ENCODE measurements at places on chromosomes 1 and 21.

DNA sequence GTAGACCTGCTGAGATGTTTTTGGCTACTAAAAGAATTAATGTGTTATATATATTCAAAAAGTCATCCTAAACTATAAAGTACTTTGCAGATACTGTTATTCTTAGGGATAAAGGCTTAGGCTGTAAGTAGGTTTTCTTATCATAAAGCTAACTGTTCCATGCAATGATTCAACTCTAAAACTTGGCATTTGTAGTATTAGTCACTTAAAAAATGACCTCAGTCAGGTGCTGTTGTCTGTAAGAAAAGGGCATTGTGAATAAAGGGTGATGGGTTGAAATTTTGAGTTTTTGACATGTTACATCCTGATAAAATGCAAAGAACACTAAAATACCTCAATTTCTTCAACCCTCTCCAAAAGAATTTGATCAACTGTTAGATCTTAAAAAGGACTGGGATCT lies 32.9 kb downstream of the ADCY10 start:
- DNase-seq, result no peak

DNA sequence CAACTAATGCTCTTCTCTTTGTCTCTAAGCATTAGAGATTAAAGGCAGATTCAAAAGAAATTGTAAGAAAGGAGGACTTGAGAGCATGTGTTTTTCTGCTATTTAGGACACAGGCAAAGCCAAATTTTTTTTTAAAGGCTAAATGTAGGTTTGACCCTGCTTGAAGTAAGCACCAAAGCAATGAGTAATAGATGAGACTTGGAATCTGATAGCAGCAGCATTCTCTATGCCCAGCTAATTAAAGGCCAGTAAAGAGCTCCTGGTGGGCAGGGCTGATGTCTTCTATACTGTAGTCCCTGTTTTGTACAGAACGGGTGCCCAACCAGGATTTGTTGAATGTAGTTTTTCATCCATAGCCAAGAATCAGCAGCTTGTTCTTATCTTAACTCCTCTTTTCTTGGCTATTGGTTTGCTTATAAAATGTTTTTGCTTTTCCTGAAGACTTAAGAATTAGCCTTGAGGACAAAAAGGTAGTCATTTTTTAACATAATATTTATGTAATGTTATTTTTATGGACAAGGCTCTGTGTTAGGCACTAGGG lies 179.6 kb downstream of the LMO4 start:
- DNase-seq, result no peak

DNA sequence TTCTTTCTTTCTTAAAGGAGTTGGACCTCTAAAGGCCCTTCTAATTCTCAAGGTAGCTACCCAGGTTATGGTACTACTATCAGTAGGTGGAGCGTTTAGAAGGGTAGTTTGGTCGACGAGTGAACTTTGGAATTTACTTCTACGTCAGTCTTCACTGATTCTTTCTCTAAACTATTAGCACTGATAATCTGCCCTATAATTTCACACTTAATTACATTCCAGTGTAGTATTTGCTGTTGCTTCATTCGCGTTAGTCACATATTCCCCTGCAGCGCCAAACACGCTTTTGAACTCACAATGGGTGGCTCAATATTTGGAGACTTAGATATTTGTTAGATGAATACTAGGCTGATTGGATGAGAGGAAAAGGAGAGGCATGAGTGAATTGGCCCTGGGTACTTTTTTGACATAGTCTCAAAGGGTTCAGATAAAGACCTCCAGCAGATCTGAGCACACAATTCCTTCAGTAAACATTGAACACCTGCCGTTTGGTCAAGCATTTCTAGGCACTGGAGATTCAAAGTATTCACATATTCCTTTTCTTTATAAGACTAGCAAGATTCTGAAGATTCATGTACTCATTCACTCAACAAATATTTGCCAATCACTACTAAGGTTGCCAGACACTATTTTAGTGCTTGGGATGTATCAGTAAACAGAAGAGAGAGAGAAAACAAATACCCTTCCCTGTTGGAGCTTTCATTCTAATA lies 929 bp upstream of the FOXJ3 start:
- no peak for DNase-seq

- no peak for DNase-seq
These were observed 265.5 kb downstream of the GRIK1 start for GRCh38 chr21:29674343-29674742.

DNA sequence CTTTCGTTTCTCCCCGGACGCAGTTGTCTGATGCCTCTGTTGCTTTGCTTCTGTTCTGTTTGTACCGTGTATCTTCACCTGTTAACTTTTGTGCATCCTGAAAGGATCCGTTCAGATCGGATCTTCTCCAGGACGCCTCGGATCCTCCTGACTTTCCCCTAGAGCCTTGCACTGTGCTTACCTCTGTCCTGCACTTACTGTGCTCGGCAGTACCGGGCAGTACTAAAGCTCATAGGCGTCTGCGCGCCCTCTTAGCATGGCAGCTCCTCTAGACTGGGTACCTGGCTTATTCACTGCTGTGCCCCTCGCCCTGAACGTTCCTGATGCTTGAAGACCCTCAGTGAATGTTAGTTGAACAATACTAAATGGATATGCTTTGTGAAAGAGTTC lies 934 bp downstream of the SCP2 start:
- peak; percentile 21 for DNase-seq

GRCh38 chr1:109091839-109092193 lies 1.3 kb downstream of the TMEM167B start:
- DNase-seq, result peak; percentile 17

- DNase-seq, result no peak
These were observed 372.5 kb upstream of the ST6GALNAC5 start for GRCh38 chr1:76494807-76495206.

GRCh38 chr1:218382261-218382660 lies 37.1 kb downstream of the TGFB2 start:
- DNase-seq, result no peak

GRCh38 chr21:34242973-34243372 lies 120.8 kb upstream of the KCNE2 start:
- no peak for DNase-seq

DNA sequence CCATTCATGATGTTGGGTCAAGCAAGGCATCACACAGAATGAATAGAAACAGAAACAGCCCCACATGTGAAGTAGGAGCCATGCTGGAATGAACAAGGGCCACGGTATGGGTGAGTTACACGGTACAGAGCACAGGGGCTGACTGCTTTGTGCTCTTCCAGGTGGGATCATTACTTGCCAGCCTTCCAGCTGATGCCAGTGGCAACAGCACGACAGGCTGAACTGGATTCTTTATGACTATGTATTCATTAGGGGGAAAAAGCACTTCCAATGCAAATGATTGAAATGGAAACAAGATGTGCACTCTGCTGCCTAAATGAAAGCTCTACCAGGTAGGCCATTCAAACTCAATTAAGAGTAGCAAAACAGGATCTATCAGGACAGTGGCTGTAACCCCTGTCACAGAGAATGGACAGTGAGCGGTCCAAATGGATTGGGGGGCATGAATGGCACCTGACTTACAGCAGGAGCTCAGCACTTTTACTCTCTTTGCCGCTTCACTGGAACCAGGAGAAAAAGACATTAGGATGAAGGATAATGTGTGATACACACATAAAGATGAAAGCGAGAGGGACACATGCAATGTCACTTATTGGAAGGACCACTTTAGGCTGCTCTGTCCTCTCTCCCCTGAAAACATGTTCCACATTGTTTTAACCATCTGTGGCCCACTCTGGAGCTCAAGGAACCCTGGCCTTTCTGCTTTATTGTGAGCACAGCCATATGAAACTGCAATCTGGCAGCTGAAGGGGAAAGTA lies 23.4 kb upstream of the IRF2BP2 start:
- no peak for DNase-seq

DNA sequence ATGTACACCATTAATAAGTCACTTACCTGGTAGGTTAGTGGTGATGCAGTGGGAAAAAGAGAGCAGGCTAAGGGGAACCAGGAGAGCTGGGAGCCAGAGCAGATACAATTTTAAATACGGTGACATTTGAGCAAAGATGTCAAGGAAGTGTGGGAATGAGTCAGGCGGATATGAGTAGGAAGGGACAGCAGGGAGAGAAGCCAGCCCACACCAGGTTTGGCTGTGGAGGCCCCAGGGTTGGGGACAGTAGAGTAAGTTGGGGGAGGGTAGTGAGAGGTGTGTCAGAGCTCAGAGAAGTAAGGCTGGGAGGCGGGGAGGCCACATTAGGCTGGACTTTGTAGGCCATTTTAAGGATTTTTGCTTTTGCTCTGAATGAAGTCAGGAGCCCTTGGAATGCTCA lies 482.0 kb downstream of the DISC1 start:
- DNase-seq, result no peak

DNA sequence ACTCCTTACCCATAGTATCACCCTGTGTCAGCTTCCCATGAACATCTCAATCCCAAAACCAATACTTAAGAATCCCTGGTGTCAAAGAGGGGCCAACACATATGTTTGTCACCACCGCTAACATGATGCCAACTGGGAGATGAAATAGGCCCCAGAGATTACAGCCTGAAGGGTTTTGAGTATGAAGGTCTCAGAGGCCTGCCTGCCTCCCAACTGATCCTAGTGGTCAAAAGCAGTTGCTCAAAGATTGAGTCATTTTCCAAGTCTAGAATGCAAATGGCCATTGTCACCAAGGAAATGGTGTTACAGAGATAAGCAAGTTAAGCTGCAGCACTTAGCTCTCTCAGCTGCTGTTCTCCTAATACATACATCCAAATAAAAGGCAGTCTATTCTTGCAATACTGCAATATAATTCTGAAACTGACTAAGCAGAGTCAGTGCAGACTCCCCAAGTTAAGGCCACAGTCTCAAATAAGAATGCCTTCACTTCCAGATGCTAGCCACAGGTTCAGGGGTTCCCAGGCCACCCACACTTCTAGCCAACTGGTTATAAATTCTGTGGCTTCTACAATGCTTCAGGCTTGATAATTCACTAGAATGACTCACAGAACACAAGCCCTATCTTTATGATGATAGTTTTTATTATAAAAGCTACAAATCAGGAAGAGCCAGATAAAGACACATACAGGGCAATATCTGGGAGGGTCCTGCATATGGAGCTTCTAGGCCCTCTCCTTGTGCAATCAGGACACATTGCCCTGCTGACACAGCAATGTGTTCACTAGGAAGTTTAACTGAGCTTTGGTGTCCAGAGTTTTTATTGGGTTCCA lies 18.7 kb downstream of the DUSP10 start:
- no peak for DNase-seq

DNA sequence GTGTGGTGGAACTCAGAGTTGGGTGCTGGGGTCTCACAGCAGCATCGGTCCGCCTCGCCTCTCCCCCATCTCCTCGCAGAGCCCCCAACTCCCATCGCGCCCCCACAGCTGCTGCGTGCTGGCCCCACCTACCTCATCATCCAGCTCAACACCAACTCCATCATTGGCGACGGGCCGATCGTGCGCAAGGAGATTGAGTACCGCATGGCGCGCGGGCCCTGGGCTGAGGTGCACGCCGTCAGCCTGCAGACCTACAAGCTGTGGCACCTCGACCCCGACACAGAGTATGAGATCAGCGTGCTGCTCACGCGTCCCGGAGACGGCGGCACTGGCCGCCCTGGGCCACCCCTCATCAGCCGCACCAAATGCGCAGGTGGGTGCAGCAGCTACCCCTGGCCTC lies 24.2 kb downstream of the PTPRU start:
- no peak for DNase-seq

GRCh38 chr1:116165572-116165971 lies 54.4 kb downstream of the MAB21L3 start:
- DNase-seq, result no peak

DNA sequence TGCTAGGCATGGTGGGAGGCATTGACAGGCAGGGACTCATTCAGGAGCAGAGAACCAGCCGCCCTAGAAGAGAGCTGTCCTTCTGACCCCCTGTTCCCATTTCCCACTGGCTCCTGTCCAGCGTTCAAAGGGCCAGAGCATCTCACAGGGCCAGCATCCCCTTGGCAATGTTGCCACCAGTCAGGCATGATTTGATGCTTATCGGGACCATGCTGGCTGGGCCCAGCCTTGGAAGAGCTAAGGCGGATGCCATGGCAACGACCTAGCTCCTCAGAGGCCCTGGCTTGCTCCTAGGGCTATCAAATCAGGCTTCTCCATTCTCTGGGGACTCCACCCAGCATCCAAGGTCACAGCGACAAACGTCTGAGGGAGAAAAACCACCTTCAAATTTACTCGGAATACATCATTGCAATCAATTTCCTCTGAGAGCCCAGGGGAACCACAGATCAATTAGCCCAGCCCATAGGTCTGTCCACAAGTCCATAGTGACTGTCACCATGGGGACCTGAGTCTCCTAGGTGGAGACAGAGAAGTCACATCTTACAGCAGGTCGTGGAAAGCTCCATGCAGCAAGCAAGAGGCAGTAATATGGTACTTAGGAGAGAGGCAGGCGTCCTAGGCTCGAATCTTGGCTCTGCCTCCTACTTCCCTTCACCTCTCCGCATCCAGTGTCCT lies 14.1 kb upstream of the VWA5B1 start:
- DNase-seq, result no peak

DNA sequence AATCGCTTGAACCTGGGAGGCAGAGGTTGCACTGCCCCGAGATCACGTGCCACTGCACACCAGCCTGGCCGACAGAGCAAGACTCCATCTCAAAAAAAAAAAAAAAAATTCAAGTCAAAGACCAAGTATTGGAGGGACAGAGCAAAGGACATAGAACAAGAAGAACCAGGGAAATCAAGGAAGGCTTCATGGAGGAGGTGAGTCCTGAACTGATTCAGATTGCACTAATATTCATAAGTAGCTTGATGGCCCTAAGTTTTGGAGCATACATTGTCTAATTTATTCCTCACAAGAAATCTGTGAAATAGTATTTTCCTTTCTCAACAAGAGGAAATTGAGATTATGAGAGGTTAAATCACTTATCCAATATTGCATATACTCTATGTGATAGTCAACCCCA lies 3.9 kb upstream of the PRR9 start:
- no peak for DNase-seq

- no peak for DNase-seq
These were observed 40.1 kb downstream of the SYT6 start for GRCh38 chr1:114113411-114114184.

DNA sequence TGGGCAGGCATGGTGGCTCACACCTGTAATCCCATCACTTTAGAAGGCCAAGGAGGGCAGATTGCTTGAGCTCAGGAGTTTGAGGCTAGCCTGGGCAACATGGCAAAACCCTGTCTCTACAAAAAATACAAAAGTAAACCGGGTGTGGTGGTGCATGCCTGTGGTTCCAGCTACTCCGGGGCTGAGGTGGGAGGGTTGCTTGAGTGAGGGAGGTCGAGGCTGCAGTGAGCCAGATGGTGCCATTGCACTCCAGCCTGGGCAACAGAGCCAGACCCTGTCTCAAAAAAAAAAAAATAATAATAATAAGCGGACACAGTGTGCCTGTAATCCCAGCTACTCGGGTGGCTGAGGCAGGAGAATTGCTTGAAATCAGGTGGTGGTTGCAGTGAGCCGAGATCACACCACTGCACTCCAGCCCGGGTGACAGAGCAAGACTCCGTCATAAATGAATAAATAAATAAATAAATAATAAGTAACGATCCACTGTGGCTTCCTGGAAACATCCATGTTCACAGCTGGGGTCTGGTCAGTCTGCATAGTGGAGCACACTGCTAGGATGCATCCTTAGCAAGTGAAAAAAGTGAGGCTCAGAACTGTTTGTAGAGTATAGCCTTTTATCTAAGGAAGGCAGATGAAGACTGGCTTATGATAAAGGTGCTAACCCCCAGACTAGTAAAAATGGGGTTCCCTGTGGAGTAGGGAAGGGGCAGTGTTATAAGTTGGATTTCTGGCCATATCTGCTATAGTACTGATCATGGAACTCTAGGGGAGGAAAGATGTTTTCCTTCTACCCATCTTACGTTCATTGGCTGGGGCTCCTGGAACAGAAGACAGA lies 15.7 kb downstream of the PKNOX1 start:
- no peak for DNase-seq

GRCh38 chr21:32547018-32547417 lies 38.3 kb downstream of the TCP10L start:
- DNase-seq, result no peak

GRCh38 chr1:204587621-204588020 lies 71.4 kb downstream of the MDM4 start:
- DNase-seq, result no peak

All from hematopoietic multipotent progenitor cell (in vitro differentiated cells).